Astrocyte of the cerebellum (primary cell): ENCODE measurements at places on chromosomes 4 and X.

GRCh38 chrX:23784470-23785331 lies 1.7 kb downstream of the SAT1 start:
- DNase-seq, result peak; percentile 34

- DNase-seq, result no peak
Observed at GRCh38 chrX:152537373-152537772, 86.3 kb upstream of the GABRA3 start.

DNA sequence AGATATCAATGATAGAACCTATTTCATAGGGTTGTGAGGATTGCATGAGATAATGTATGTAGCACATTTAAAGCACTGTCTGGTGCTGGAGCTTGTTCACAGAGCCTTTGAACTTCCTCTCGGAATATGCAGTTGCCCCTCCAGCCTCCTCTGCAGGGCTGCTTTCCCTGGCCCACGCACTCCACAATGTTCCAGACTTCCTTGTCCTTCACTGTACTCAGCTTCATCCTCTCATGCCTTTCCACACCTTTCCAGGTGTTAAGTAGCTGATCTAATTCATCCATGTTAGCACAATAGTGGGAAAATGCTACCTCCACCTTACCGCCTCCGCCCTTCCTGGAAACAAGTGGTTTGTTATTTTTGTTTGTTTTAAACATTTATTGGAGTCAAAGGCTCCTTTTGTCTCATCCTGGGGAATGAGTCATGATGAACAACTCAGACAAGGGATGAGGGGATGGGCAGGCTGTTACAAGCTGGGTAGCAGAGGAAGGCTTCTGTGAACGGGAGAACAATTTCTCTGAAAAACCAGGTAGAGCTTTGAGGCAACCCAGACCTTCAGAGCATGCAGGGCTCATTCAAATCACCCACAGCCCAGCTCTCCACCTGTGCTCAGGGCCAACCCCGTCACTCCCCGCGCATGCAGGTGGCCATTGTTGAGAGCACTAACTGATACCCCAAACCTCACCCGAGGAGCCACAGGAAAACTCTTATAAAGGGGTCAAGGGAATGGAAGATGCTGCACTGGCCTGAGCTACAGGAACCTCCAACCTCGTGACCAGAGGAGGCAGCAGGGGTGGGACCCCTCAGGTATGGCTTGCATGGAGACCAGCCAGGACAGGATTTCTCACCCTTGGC lies 84.9 kb upstream of the TBL1X start:
- no peak for DNase-seq

DNA sequence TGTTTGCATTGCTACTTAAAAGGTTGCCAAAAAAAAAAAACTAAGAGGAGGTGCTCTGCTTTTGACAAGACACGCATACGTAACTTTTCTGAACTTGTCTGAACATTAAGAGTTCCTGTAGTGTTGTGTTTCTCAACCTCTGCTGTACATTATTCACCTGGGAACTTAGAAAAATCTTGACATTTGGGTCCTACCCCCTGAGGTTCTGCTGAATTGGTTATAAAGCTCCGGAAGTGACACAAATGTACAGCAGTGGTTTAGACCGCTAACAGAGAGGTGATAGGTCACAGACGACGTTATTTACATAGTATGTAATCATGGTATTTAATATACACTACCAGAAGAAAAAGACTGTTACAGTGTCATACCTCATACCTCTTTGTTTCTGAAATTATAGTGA lies 61.1 kb downstream of the CPEB2 start:
- DNase-seq, result no peak

- no peak for DNase-seq
Observed at GRCh38 chr4:174813292-174813691, 15.8 kb downstream of the GLRA3 start.
